NCI-H187 treated with DMSO at 0.1 percent for 48 hours (cell line): ENCODE measurements at places on chromosomes 6 and 20.
A peak's percentile ranks its signal among the peaks of the same experiment; 100 is the strongest.

- DNase-seq = no peak
Measured at GRCh38 chr6:90444160-90444714, 142.6 kb downstream of the MAP3K7 start.

DNA sequence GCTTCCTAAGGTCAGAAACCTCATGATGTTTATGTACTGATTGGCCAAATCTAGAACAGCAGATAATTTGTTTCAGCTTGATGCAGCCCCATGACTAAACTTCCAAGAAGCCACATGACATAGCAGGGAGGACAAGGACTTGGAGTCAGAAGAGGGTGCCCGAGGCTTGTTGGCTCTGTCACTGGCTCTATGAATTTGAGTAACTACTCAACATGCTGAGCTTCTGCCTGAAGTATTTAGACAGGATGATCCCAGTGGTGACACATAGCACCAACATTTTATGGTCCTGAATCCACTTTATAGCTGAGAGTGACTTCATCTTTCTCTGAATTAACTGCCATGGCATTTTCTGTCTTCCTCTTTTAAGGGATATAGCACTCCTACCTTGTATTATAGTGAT, 13.5 kb upstream of the TBX18 start:
- DNase-seq = no peak

DNA sequence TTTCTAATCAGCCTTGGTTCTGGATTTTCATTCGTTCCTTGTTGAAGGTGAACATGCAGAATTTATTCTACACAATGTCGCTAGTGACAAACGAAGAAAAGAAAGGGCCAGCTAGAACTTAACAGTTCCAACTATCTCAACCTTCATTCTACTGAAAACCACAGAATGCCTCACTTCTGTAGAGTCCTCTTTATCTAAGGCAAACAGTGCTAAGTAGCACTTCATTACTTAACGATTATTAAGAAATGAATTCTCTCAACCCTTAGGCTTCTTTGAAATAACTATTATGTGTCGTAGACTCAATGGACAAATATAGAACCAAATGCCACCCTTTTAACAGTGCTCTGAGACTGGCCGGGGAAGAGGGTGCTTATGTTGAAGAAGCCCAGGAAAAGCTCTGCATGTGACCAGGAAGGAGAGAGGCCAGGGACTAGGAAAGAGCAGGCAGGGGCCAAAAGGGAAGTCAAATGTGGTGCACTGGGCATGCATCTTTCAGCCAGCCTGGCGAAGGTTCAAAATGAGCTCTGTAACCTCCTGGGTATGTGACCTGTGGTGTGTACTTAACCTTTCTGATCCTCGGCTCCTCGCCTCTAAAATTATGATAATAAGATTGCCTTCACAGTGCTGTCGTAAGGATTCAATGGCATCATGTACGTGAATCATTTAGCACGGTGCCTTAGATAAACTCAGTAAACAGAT, 55.4 kb upstream of the BMP2 start:
- no peak for DNase-seq

GRCh38 chr6:6875818-6876470, 231.8 kb upstream of the RREB1 start:
- no peak for DNase-seq

DNA sequence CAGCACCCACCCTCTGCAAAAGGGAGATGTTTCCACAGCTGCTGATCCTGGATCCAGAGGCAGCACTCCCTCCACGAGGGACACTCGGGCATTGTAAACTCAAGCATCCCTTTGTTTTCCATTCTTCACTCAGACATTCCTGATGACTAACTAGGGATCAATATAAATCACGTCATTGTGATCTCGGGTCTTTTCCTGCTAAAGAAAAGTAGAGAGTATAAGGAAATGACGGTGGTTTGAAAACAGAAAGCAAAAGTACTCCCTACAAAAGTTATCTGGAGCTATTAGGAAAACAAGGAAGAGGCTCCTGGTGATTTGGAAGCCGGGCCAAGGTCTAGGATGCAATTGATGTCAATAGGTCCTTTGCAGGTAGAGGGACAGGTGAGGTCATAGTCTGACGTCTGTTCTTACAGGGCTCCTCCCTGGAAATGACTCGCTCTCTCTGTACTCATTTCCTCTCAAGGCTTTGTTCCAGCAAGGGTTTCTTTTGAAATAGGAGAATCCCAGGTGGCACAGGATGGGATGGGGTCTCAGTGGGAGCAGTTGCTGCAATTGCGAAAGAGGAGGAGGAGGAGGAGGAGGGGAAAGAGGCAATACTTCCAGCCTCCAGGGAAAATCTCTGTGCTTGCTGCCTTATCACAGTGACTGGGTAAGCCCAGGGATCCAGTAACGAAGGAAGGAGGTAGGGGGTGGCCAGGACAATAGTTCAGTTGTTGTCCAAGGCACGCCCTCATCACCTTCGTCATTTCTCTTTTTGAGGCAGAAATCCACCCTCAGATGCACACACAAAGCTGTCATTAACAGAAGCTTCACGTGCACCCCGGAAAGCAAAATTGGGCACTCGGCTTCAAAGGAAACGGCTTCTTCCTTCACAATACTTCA, 222.8 kb downstream of the LY86 start:
- no peak for DNase-seq

DNA sequence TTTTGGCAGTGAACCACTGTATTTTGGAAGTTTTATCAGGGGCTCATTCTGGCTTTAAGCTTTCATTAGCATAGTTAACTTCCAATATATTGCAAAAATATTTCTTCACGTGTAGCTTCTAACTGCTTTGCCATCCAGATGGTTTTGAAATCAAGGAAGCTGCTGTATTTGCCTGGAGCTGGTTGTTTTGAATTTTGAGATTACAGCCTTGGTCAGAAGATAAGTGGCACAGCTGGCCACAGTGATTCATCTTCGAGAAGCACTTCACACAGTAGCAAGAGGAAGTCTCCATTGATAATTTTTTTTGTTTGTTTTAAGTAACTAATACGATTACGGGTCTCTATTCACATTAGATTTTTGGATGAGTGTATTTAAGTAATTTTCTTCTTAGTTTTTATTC, 3.8 kb downstream of the APCDD1L start:
- peak; percentile 1 for DNase-seq

- DNase-seq = no peak
Measured at GRCh38 chr6:140874066-140874465, 1258.7 kb upstream of the GJE1 start.

- no peak for DNase-seq
Measured at GRCh38 chr6:100435299-100435698, 29.4 kb downstream of the SIM1 start.

DNA sequence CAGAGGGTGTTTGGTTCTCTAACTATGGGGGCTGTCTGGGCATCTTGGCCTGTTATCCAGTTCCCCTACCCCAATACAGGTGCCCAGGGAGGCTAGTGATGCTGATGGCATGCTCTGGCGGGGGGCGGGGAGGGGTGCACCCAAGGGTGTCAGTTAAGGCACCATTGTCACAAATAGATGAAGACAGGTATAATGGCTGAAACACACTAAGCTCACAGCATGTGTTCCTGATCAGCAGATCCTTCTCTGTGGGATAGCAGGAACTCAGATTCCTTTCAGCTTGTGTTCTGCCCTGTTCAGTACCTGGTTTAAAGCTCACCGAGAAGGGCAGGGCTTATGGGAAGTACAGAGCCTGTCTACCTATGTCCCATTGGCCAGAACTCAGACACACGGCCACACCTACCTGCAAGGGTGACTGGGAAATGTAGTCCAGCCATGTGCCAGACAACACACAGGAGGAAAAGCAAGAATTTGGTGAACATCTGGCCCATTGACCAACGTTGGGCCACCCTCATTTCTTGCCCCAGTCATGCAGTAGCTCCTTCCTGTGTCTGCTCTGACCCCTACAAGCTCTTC, 3.4 kb upstream of the RSPO4 start:
- DNase-seq = no peak

- DNase-seq = no peak
Measured at GRCh38 chr20:41167118-41167470, 29.8 kb downstream of the PLCG1 start.
